CD4-positive, alpha-beta T cell treated with Interleukin-4 for 4 hours (primary cell): ENCODE measurements at places on chromosomes 1 and 21.

DNA sequence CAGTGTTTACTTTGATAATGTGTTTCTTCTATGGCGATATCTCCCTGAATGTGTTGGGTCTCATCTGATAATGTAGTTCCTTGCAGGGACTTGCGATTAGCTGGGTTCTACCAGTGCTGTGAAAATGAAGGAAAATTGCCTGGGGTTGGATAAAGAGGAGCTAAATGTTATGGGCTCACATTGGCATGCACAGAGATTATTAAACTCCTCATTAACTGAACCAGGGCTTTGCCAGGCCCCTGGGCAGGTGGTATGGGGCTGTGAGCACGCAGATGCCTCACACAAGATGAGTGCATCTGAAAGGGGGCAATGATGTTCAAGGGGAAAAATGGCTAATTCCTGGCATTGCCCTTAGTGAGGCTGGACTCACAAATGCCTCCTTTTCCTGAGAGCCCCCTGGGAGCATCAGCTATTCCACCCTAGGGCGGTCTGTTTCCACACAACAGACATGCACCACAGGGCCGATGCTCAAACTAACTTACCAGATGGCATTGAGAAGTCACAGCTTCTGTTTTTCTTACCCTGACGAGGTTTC, 321.1 kb downstream of the SEC16B start:
- no peak for DNase-seq

- no peak for DNase-seq
Observed at GRCh38 chr1:48676376-48676775, 100.3 kb downstream of the BEND5 start.

GRCh38 chr1:55053265-55053954, 14.1 kb downstream of the PCSK9 start:
- DNase-seq, result no peak

DNA sequence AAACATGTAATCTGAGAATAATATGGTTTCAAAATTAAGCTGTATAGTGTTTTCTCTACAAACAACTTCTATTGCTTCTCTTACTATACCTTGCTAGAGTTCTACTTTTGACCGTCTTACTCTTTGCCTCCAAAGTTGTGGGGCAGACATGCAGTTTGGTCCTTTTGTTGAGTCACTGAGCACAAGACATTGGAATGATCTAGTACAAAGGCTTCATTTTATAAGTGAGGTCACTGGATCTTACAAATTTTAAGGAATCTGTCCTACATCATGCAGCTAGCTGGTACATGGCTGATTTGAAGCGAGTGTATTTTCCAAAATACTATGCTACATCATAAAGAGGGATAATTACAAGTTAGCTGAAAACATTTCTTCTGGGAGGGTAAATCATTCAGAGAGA, 28.8 kb downstream of the OR10J1 start:
- DNase-seq, result no peak

DNA sequence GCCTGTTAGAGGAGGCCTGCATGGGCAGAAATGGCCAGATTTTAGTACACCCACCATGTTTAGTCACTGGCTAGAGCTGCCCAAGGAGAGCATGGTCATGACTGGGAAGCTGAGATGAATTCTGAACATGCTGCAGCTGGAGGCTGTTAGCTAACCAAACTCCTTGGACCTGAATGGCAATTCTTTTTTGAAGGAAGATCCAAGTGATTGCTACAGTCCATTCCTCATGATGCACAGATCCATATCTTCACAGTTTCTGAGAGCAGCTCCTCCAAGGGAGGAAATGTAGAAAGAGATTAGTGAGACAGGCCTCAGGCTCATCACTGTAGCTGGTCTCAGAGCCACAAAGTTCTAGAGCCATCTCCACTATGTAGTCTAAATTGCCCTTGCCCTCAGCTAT, 11.1 kb downstream of the ZFYVE9 start:
- no peak for DNase-seq

DNA sequence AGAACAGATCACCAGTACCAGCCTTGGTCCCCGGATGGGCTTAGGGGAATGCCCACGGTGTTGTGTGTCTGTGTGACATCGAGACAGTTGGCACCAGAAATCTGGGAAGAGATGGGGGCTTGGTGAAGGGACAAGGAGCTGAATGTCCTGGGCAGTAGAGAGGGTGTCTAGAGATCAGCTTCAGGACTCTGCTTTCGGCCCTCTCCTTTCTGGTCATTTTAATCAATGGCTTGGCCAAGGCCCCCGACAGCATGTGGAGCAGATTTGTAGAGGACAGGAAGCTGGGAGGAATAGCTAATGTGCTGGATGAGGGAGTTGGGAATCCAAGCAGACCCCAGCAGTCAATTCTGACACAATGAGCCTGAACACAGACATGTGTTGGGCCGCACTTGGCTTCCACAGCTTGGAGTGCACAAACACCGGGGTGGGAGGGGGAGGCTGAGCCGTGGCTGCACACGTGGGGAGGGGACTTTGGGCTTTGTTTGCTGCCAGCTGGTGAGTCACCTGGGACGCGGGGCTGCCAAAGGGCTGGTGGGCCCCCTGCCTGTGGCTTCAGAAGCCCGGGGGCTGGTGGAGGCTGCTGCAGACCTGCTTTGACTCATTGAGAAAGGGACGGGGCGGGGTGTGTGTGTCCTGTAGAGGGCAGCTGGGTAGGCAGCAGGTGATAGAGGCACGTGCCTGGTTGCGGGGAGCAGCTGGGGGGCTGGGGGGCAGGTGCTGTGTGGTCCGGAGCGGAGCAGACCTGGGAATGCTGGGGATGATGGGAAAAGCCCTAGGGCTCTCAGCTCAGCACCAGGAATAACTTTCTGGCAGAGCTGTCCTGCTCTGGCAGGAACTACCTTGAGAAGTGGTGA, 20.9 kb downstream of the SLC1A7 start:
- no peak for DNase-seq

- DNase-seq, result no peak
Observed at GRCh38 chr21:33644383-33645074, 2.2 kb downstream of the ITSN1 start.

DNA sequence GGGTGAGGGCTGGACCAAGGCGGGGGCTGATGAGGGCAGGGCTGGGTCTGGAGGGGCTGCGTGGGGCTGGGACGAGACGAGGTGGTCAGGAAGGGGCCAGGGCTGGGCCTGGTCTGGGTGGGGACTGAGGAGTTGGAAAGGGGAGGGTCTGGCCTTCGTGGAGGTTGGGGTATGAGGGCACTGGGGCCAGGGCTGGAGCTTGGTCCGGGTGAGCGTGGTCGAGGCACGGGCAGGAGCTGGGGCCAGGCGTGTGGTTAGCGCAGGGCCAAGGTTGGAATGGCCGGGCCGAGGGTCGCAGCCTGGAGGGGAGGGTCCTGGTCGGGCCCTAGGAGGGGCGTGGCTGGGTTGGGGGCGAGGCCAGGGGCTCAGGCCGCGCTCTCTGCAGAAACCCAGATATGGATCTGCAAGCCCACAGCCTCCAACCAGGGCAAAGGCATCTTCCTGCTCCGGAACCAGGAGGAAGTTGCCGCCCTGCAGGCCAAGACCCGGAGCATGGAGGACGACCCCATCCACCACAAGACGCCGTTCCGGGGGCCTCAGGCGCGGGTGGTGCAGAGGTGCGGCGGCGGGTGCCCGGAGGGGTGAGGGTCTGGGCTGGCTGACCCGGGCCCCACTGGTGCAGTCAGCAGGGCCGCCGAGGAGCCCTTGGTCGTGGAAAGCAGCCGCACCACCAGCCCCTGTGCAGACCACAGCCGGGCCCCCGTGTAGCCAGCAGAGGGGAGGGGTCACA, 9.0 kb downstream of the TTLL10 start:
- no peak for DNase-seq

DNA sequence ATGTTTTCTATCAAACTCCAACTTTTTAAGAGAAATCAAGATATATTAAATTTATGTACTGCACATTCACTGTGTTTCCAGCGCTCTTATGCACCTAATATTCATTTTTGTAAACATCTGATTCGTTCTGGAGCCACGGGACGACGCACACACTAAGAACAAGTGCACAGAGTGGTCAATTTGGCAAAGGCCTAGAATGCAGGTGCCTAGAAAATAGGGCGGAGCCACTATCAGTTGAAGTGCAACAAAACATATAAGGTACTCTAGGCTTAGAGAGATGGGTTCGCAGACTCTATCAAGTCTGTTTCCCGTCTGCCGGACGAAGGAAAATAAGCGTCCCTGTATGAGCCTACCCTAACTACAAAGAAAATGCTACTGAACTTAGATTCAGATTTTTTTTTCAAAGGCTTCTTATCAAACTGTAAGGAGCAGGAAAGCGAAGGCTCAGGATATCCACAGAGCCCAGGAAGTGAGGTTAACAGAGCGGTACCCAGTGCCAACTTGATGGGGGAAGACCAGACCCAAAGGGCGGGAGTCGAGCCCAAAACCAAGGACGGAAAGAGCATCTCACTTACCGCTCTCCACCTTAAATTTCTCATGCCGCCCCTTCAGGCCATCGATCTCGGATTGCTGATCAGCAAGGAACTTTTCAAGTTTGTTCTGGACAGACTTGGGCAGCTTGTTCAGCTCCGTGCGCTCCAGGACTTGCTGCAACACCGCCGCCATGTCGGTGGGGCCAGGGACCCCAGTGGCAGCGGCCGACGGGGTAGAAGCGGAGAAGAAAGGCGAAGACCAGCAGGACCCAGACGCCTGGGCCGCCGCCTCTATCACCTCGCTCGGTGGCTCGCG, 526 bp downstream of the TPR start:
- DNase-seq, result peak; percentile 46

- DNase-seq, result no peak
Observed at GRCh38 chr1:56576880-56577405, 2.4 kb downstream of the PLPP3 start.

GRCh38 chr1:54282101-54282847, 82.3 kb downstream of the MRPL37 start:
- no peak for DNase-seq

GRCh38 chr1:37513795-37514349, 694 bp downstream of the MEAF6 start:
- peak; percentile 58 for DNase-seq

DNA sequence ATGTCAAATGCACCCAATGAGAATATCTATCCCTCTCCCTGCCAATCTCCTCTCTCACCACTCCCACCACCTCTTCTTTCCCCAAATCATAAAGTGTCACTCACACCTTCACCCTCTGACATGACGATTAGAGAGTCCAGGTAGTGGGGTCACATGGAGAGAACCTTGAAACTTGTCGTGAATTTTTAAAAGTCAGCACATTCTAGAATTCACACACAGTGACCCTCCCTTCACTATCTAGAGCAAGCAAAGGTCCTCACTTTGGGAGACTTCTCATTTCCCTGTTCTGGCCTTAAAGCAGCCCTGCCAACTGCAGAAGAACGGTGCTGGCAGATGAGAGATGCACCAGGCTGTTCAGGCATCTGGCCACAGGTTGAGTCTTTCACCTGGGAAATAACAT, 61.9 kb downstream of the CD34 start:
- DNase-seq, result no peak

- no peak for DNase-seq
Observed at GRCh38 chr1:203296460-203297073, 8.8 kb upstream of the BTG2 start.

- DNase-seq, result no peak
Observed at GRCh38 chr1:39104158-39105060, 78.3 kb downstream of the NDUFS5 start.

DNA sequence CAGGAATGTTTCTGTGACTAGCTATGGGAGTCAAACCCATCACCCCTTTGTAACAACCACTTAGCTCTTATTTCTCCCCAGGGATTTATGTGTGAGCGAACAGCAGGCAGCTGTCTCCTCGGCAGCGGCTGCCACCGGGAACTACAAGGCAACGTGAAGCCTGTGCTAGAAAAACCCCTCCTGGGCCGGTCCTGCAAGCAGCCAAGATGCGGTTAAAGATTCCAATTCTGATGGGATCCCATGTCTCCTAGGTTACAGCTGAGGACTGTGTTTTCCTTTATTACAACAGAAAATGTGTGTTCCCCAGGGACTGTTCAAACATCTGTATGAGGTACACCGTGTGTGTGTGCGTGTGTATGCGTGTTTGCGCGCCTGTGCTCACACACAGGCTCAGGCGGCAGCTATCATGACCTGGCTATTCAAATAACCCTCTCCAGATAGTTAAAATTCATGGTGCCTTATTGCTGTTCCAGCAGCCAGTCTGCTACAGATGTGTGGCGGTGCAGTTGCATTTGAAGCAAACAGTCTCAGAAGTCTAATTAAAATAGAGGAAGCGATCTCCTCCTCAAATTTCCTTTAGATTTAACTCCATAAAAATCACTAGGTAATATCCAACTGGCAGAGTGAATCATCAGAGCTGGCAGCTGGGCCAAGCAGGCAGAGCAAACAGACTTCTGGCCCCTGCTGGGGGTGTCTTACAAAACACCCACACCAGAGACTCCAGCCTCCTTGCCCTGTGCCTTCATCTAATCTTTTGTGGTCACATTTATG, 68.0 kb downstream of the LMX1A start:
- DNase-seq, result no peak

DNA sequence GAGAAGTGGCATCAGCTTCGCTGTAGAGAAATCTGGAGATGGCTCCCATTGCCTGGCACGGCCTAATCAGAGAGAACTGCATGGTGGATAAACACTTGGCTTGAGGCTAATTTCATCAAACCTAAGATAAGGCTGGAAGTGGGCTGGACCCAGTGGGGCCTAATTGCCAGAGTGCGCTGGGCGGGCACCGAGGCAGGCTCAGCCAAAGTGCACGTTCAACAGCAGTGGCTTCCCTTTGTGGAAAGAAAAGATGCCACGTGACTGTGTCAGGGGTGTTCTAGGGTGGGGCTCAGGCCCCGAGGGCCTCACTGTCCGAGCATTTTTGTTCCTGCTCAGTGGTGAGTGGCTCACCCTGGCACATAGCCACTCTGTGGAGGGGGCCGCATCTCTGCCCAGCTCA, 5.8 kb downstream of the PLCH2 start:
- DNase-seq, result no peak

GRCh38 chr1:52119301-52120079, 22.4 kb upstream of the ZFYVE9 start:
- DNase-seq, result no peak

- no peak for DNase-seq
Observed at GRCh38 chr1:53398576-53399365, 60.4 kb upstream of the DMRTB1 start.

GRCh38 chr1:185244015-185244747, 72.9 kb downstream of the IVNS1ABP start:
- peak; percentile 57 for DNase-seq

DNA sequence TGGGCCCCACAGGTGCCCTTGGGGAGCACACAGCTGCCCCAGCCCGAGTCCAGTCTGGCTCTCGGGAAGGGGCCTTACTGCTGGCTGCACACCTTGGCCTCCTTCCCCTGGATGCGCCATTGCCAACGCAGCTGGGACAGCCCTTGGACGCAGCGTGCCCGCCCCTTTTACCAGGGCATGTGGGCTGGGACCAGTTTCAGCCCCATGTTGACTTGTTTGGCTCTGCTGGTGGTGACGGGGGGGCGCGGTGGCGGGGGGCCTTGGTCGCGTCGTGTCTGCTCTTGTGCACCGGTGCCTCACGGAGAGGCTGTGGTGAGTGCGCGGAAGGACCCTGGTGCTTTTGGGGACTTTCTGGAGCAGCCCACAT, 19.6 kb downstream of the SKI start:
- no peak for DNase-seq

GRCh38 chr21:40623528-40623927, 223.4 kb downstream of the DSCAM start:
- DNase-seq, result no peak
